ENCODE measurements at places on chromosomes 7 and 10.

DNA sequence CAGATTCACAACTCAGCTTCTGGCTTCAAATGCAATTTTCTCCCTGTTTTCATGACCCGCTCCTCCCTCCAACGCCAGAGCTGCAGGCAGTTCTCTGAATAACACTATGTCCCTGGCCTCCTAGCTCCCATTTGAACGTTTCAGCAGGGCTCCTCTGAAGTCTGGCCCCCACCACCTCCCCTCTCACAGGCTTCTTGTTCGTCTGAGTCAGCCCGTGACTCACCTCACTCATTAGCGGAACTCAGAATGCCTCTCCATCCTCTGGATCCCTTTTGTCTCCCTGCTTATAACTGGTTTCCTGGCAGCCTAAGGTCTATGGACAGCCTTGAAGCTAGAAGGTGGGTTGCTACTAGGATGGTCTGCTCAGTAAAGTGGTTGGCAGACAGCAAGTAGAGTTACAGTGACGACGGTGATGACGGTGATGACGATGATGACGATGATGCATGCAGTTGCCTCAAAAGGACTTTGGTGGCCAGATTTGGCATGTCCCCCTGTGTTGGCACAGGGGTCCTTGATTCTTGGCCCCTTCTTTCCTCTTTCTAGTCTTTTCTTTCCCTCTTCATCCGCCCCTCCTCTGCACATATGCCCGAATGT, 83.3 kb upstream of the MKLN1 start:
- no peak for DNase-seq

GRCh38 chr7:155526225-155526624, 20.1 kb downstream of the CNPY1 start:
- no peak for DNase-seq

DNA sequence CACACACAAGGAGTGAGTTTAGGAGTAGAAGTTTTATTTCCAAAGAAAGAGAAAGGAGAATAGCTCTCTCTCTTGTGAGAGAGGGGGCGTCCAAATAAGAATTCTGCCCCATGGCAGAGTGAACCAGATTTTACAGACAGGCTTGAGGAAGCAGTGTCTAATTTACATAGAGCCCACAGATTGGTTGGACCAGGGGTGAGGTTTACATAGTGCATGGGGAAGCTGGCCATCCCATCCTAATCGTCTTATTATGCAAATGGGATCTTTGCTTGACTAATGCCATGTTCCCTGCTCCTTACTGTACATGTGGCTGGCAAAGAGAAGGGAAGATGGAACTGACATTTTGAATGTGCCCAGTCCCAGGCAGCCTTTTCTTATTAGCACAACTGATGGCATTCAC, 60.0 kb upstream of the ACSM6 start:
- DNase-seq = peak; percentile 23

DNA sequence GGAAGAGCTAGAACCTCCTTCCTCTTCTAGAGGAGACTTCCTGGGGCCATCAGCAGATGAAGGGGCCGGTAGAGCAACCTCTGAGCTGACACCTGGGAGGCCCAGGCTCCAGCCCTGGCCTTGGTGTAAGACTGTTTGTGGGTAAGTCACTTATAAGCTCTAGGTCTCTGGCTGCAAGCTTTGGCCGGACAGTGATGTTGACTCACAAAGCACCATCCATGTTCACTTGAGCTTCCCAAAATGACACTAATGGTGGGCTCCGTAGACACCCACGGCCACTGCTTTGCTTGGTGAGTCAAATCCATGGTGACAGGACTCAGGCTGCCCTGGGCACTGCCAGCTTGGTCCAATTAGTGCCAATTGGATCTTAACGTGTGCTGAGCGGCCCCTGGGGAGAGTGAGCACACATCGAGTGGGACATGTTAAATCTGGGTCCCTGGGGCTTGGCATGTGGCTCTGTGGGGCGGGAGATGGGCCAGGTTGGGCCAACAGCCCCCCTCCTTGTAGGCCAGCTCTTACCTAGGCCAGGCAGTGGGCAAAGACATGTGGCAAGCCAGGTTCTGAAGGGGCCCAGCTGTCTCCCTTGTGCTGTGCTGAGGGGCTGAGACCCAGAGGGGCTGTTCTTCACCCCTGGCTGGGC, 16.7 kb downstream of the NEURL1 start:
- no peak for DNase-seq

GRCh38 chr7:118280319-118281012, 56.0 kb downstream of the ANKRD7 start:
- DNase-seq = no peak

DNA sequence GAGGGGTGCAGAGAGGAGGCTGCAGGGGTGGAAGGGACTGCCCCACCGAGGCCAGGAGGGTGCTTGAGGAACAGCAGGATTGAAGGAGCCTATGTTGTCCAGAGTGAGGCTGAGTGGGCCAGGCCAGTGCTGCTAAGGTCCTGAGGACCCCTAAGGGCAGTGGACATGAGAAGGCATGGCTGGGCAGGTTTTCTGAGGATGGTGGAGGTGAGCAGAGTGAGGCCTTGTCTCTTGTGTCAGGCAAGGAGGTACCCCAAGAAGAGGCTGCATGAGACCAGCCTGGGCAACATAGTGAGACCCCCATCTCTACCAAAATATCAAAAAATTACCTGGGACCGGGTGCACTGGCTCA, 5.2 kb downstream of the SH2B2 start:
- DNase-seq = no peak

DNA sequence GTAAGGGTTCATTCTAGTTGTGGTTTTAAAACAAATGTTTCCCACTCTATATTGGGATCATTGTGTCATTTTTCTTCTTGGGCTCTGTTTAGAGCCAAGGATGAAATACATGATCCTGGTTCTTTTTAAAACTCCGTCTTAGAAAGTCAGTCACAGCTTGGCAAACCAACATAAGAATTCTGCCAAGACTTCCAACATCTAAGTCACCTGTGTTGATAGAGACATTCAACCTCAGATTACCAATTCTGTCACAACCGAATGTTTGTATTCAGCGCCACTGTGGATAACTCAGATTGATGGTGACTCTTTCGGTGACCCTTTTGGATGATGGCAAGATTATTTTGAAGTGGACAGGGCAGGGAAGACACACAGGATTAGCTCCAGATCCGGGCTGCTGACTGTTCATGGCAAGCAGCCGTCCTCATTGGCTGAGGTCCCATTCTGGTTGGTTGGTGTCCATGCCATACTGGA, 255.4 kb downstream of the ARHGAP21 start:
- DNase-seq = no peak
